ENCODE measurements at places on chromosomes 6 and 20. TPM values are rescaled to one million over a fixed set of nuclear protein-coding genes. Genes with fewer than 3 reads are reported as not detected.

- DNase-seq: no peak
Observed at GRCh38 chr6:142235791-142236190, 66.0 kb upstream of the ADGRG6 start.

- DNase-seq: no peak
Observed at GRCh38 chr6:155026022-155026705, 31.0 kb downstream of the TIAM2 start.

GRCh38 chr6:4936681-4937041, 67.2 kb downstream of the RPP40 start:
- DNase-seq: no peak

DNA sequence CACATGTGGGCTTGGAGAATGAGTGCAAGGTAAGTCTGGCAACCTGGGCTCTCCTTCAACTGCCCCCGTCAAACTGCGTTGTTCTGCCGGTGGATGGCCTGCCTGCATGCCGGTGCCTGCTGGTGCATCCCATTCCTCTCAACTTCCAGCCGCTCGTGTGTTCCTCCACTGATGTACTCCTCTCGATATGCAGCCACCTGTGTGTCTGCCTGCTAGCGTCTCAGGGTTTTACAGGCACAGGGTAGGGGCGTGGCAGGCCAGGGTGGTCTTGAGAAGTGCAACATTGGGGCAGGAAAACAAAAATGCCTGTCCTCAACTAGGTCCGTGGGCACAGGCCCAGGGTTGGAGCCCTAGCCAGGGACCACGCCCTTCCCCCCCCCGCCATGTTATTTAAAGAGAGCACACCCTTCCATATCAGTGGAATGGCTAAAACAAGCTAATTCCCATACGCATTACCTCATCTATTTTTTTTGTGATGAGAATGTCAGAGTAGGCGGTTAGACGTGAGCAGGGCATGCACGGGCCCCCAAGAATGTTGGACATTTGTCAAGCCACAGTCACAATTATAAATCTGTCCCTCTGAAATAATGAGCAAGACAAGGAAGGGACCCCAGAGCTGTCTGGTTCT, 33.2 kb downstream of the SERPINB6 start:
- DNase-seq: no peak

GRCh38 chr6:28522594-28523240, 3.0 kb upstream of the GPX5 start:
- DNase-seq: no peak

- DNase-seq: no peak
Observed at GRCh38 chr6:131381052-131381708, 191.8 kb upstream of the ARG1 start.

DNA sequence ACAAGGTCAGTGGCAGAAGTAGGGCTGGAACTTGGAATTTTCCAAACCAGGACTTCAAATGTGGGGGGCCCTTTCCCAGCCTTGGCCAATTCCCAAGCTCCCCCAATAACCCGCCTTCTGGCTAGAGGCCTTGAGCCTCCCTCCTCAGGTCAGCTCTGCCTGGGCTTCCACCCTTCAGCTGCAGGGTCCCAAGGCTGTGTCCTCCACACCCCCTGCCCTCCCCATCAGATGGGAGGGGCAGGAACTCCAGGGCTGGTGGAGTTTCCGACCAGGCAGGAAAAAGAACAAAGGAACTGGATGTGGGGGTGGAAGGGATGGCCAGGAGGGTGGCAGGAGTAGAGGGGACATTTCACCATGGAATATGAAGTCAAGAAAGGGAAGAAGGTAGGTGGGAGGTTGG, at the start of gene CCM2L:
Gene CCM2L, plus strand, starts transcription at position 338 of the 400 bp plus-strand sequence. Its CDS starts 17 bp downstream, at position 355.
- DNase-seq: peak; percentile 50

DNA sequence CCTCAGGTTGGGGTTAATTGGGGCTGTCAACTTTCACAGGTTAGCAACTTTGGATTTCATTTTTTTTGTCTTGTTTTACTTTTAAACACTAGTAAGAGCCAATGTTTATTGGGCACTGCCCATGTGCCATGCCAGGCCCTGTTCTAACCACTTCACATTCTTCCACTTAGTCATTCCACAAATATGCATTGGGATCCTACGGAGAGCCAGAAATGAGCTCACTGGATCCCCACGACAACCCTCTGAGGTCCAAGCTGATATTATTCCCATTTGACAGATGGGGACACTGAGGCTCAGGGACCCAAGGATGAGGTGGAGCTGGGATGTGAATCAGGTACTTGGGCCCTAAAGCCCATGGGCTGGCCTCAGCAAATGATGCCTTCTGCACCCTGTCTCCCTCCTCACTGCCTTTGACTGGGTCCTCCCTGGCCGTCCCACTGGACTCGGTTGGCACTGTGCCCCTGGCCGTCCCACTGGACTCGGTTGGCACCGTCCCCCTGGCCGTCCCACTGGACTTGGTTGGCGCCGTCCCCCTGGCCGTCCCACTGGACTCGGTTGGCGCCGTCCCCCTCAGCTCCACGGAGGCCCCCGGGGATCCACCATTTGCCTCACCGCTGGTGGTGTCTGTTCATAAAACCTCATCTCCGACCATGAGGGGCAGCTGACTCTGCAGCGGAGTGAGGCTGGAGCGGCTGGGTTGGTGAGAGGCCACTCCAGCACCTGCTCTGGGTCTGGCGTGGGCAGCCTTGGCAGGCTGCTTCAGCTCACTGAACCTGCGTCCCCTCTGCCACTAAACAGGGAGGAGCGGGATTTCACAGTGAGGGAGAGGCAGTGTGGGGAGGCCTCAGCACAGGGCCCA, 4.8 kb upstream of the PMEPA1 start:
- peak; percentile 38 for DNase-seq

DNA sequence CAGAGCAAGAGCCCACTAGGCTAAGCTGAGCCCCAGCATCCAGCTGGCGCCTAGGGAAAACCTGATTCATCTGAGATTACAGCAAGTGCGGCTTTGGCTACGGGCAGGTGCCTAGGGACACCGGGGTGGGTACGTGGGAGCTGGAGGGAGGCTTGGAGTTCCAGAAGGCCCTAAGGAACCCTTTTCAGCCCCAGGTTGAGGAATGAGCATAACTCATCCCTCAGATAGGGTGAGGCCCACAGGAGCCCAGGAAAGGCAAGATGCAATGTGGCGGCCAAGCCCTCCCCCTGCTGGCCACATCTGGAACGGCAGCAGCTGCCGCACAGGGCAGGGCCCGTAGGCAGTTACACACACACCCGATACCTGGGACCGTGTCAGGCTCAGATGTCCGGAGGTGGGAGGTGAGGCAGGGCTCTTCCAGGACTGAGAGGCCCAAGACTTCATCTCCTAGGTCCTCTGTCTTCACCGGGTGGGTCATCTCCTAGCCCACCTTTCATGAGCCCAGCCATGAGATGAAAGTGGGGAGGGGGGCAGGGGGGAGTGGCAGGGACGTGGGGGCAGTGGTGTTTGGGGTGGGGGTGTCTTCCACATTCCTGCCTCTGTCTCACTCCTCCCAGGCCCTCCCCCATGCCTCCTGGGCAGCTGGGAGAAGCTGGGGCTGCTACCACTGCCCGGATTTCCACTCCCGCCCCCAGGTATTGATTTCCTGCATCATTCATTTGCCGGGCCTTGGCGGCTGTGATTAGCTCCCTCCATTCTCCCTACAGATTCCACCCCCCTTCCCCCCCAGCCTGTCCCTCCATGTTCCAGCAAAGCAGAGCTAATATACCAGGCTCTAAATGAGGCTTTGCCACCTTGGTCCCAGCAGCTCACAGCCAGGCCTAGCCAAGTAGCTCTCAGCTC, 5.5 kb downstream of the MDGA1 start:
- DNase-seq: peak; percentile 96

DNA sequence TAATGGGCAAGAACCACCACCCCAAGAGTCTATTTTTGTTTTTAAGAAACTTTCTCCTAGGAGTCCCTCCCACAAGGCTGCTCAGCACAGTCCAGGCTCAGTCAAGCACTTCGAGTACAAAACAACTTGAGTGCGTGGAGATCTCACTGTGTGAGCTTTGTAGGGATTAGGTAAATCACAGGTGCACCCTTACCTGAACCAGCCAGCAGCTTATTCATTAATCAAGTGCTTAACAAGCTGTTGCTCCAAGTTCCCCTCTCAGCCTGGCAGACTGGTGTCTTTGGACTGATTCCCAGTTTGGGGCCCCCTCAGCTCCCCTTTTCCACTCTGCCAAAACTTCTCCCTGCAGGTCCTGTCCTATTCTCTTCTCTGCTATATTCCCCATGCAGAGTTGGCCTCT, 133.1 kb downstream of the LY86 start:
- no peak for DNase-seq

DNA sequence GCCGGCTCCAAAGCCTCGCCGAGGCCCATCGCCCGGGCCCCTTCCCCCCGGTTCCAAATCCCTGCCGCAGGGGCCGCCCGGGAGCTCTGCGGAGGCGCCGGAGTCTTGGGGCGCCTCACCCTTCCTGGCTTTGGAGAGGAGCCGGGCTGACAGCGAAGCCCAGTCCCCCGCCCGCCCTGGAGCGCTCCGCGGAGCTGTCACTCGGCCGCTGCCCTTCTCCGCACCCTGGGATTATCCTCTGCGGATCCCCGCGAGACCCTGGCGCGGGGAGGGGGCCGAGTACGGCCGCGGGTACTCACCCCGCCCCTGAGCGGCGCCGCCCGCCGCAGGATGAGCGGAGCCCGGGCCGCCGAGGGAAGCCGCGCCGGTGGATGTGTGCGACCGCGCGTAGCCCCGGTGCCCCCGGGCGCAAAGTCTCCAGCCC, 343 bp downstream of the SNAP91 start:
- DNase-seq: peak; percentile 68

DNA sequence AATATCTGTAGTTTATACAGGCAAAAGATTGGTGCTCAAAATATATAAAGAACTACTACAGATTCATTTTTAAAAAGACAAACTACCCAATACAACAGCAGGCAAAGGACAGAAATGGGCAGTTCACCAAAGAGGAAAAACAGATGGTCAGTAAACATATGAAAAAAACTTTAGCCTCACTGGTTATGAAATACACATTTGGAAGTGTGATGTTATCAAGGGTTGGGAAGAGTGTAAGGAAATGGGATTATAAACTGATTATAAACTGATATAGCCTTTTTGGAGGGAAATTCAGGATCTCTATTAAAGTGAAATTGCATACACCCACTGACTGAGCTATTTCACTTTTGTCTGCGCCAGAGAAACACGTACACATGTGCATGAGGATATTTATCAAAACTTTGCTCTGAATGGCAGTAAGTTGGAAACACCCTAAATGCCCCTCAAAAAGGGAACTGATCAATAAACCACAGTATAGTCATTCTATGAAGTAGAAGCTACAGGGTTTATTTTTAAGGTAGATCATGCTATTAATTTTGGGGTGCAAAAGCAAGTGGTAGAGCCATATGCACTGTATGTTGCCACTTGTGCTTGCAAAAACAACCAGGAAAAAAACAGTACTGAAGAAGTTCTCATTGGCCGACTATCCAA, 32.2 kb upstream of the ARFGEF2 start:
- DNase-seq: no peak

DNA sequence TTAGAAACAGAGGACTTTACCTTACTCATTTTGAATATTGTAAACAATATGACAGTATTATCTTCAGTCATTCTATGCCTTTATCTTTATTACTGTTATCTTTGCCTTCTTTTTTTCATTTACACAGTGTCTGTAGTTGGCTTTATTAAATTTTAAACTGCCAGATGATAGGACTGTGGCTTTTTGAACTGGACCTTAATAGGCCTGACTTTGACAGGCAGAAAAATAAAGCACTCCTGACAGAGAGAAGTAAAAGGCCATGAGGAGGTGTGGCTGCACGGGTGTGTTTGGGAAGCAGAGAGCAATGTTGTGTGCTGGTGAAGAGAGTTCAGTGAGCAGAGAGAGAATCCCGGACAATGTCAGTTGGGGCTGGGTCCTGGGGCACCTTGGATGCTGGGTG, 7.8 kb downstream of the TRIM40 start:
- DNase-seq: no peak

DNA sequence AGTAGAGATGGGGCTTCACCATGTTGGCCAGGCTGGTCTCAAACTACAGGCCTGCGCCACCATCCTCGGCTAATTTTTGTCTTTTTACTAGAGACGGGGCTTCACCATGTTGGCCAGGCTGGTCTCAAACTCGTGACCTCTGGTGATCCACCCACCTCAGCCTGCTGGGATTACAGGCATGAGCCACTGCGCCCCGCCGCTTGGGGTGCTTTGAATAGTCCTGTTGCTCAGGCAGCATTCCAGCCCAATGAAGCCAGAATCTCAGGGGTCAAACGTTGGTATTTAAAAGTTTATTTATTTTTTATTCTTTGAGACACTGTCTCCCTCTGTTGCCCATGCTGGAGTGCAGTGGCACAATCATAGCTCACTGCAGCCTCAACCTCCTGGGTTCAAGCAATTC, 11.3 kb downstream of the MOCS3 start:
- DNase-seq: no peak

- no peak for DNase-seq
Observed at GRCh38 chr20:10842116-10842515, 168.3 kb upstream of the JAG1 start.

DNA sequence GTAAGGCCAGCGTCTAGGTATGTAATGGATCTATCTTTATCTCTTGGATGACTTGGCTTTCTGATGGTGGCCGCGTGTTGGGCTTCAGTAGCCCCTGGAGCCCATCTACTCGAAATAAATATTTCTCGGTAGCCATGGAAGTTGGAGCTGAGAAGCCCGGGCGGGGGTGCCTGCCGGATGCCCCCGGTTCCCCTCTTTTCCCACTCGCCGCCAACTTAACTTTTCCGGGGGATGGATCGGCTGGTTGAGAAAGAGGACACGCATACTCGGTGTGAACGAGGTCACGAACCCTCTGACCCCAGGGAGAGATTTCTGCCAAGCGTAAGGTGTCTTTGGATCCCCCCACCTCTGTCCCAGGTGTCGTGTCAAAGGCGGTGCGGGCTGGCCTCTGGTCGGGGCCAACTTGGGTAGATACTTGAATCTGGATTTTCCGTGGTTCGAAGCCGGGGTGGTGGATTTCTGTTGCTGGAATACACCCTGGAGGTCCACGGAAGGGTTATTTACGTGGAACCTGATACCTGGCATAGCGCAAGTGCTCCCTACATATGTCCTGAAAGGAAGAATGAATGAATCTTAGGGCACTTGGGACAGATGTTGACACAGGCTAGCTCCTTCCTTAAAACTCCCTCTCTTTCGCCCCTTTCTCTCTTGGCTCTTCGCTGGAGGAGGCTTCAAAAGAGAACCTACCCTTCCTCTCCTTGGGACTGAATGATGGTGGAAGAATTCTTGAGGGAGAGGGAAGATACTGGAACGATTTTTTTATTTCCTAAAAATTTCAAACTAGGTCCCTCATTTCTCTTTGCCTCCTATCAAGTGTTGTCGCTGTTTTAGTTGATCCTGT, 996 bp downstream of the DOK5 start:
- peak; percentile 49 for DNase-seq

- DNase-seq: no peak
Observed at GRCh38 chr20:46931699-46932098, 37.1 kb downstream of the EYA2 start.

GRCh38 chr6:36378243-36378920, 9.1 kb downstream of the ETV7 start:
- no peak for DNase-seq

- no peak for DNase-seq
Observed at GRCh38 chr6:8940356-8940755, 505.0 kb upstream of the SLC35B3 start.

SH3BGRL2 gene
- 8.6 TPM for total RNA-seq

PCED1A gene
- 23.6 TPM for total RNA-seq

SYCP2 gene
- 0.04 TPM for total RNA-seq

SYNDIG1 gene
- 8.5 TPM for total RNA-seq

THEMIS gene
- total RNA-seq: not detected

CD40 gene
- total RNA-seq: 8.8 TPM

PAK5 gene
- total RNA-seq: 0.22 TPM

IFNGR1 gene
- 21.8 TPM for total RNA-seq

MYL9 gene
- 25.0 TPM for total RNA-seq
